ENCODE measurements at places on chromosomes 3 and 15. TPM values are rescaled to one million over a fixed set of nuclear protein-coding genes. Genes with fewer than 3 reads are reported as not detected.

ESYT3 gene
- 0.59 TPM for total RNA-seq

SLC12A1 gene
- not detected for total RNA-seq

BNC1 gene
- 3.3 TPM for total RNA-seq

C15orf62 gene
- total RNA-seq, result under 0.01 TPM

MAGEL2 gene
- not detected for total RNA-seq

Data from osteoblast (primary cell).